ENCODE measurements at places on chromosomes 1 and 21.

- no peak for DNase-seq
These were observed 31.4 kb upstream of the PKP1 start for GRCh38 chr1:201251851-201252430.

GRCh38 chr1:245434280-245434679 is 279.5 kb downstream of the KIF26B start:
- DNase-seq = no peak

DNA sequence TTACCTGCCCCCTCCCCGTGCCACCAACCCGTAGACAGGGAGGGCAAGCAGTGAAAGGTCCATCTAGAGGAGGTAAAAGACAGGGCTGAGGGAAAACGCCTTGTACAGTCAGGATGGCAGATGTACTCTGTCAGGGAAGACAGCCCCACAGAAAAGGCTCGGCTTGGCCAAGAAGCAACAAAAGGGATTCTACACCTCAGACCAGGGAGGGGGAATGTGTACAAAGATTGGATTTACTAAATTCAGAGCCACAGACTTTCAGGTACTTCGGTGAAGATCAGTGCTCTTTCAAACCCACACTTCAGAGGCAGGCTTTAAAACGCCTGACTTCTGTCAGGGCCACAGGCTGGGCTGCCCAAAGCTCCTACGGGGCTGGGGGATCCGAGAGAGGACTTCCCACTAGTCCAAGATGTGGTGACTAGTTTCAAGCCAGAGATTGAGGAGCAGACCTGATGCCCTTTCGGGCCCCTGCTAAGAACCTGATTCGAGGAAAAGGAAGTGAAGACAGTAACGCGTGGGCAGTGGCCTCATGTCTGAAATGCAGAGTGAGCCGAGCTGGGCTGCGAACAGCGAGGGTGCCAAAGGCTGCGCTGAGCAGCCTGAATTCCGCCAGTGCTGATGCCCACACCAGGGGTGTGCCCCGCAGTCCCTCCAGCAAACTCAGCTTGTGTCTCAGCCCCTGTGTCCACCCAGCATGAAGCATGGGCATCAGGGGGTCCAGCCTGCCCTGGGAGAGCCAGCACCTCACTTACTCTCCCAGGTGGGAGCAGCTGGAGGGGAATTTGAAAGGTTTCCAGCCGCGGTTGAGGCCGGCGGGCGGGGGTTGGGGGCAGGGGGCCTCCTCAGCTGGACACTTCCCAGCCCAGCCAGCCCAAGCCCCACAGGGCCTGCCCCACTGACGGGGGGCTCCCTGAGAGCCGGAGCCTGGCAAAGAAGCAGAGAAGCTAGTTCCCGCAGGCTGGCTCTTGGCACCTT is 36.2 kb downstream of the KIAA1614 start:
- no peak for DNase-seq

GRCh38 chr1:208108213-208108608 is 136.0 kb downstream of the PLXNA2 start:
- no peak for DNase-seq

DNA sequence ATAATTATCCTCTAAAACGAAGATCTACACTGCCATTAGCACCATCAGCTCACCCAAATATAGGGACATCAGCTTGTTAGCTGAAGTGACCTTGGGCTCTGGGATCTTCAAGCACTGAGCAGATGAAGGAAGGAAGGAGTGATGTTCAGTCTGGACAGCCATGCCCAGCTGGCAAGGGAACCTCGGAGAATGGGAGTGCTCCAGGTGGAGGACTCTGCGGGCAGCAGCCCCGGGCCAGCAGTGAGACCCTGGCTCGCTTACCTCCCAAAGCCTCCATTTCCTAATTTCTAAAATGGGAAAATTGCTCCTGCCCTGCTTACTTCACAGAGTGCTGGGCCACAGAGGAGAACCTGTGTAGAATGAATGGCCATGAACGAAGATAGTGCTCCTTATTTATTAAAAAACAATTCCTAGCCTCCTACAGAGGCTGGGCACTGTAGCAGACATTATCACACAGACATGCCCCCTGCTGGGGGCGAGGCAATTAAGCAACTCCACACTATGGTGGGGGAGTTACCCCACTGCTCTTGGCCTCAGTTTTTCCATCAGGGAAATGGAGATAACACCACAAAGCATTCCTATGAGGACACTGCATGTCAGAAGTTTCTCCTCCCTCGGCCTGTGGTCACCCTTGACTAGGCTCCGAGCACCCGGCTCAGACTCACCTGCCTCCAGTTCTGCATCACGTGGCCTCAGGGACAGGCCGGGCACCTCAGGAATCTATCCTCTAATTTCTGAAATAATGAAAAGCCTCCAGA is 117.6 kb downstream of the KCNN3 start:
- no peak for DNase-seq

DNA sequence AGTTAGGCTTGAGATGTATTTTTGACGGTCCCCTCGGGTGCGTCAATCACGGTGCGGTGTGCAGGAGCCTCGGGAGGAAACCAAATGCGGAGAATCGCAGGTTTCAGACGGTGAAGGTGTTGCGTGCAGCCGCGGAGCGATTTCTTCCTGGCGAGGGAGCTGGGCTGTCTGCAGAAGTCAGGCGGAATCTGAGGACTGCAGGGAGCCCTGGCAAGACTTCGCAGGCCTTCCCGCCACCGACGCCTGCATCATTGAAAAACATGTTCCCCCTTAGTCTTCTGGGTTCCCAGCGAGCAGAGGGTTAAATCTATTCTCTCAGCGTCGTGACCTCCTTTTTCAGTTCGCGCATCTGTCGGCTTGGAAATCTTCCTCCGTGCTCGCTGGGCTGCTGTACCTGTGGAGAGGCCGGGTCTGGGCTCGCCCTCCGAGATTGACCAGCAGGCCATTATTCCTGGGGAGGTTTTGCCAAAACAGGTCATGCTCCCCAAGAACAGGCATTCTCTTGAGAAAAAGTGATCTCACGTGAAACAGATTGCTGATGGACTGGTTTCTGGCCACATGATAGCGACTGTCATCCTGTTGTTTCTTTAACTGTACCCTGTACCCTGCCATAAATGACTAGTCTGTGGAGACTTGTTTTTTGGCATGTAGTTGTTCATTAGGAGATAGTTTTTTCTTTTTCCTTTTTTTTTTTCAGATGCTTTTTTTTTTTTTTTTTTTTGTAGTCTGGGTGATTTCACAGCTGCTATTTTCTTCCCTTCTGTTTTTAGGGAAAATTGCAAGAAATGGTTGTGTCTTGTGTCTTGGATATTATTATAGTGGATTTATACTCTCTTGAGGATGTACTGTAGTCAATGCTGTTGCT is 894 bp downstream of the EPB41 start:
- no peak for DNase-seq

DNA sequence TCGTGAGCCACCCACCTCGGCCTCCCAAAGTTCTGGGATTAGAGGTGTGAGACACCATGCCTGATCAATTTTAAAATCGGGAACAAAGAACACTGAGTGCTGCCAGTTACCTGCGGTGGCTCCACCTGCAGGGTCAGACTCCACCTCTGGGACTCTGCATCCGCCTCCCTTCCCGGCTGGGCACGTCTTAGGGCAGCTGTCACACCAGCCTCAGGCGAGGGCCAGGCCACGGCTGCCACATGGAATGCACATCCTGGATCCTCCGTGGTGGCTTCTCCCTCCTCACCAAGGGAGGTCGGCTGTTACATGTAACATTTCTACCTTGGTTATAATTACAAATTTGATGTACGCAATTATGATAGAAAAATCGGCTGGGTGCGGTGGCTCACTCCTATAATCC is 5.9 kb upstream of the MXRA8 start:
- DNase-seq = no peak

GRCh38 chr1:199545780-199546179 is 481.7 kb upstream of the NR5A2 start:
- DNase-seq = no peak

DNA sequence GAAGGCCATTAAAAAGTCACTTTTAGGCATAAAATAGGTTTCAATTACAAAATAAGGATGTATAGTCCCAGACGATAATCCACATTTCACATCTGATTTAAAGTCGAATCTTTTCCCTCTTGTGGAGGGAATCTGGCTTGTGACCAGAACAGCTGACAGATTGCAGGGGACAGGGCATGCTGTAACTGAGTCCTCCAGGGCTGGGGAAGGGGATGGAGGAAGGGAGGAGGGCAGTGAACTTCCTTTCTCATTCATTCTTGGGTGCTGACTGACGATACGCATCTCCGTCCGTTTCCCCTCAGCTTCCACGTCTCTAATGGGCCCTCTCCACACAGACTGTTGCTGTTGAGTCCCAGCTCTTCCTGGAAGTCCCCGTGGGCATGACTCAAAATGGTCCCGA is 108.1 kb upstream of the CSF3R start:
- no peak for DNase-seq

GRCh38 chr21:16945580-16945979 is 567.3 kb upstream of the CXADR start:
- no peak for DNase-seq

- no peak for DNase-seq
These were observed 259.6 kb upstream of the PLD5 start for GRCh38 chr1:242784084-242784483.

DNA sequence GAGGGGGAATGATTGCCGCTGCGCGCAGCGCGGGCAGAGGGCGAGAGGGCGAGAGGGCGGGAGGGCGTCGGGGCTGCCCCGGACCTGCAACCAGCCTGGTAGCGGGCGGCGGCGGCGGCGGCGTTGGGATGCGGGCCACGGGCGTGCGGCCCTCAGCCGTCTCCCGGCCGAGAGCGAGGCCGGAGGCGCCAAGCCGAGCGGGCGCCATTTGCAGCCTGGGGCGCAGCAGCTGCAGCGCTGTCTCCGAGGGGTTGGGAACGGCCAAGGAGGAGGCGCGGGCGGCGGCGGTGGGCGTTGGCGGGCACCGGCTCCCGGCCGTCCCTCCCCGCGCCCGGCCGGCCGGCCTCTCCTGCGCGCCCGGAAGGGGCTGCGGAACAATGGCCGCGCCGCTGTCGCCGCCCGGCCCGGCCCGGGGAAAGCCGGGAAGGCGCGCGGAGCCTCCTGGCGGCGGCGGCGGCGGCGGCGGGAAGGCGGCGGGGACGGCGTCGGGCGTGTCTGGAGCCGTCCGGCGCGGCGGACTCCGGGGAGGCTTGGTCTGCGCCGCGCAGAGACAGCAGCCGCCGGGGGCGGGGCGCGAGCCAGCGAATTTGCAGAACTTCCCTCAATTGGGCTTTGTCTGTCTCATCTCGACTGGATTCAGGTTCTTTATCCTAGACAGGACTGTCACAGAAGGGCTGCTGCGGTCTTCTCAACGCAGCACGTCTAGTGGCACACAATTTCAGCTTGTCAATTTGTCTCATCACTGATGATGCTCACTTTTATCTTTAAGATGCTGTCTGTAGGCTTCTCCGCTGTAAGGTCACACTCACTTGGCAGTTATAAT is 35.7 kb downstream of the ZBTB8B start:
- DNase-seq = peak; percentile 32

GRCh38 chr21:36425286-36425685 is 40.1 kb downstream of the CHAF1B start:
- no peak for DNase-seq

DNA sequence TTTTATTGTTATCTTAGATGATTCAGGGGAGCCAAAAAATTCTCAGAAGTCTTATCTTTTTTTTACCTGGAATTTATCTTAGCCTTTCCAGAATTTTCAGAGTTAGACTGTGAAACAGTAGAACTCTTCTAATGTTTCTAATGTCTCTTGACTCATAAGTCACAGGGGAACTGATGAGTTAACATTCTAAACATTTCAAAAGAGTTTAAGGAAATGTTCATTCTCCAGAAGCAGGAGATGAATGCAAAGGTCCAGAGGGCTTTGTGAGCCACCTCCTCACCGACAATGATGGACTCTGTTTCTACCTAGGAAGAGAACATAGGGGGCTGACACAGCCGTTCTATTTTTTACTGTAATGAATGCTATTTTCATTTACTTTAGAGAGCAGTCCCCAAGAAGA is 157.5 kb downstream of the BRINP2 start:
- no peak for DNase-seq

DNA sequence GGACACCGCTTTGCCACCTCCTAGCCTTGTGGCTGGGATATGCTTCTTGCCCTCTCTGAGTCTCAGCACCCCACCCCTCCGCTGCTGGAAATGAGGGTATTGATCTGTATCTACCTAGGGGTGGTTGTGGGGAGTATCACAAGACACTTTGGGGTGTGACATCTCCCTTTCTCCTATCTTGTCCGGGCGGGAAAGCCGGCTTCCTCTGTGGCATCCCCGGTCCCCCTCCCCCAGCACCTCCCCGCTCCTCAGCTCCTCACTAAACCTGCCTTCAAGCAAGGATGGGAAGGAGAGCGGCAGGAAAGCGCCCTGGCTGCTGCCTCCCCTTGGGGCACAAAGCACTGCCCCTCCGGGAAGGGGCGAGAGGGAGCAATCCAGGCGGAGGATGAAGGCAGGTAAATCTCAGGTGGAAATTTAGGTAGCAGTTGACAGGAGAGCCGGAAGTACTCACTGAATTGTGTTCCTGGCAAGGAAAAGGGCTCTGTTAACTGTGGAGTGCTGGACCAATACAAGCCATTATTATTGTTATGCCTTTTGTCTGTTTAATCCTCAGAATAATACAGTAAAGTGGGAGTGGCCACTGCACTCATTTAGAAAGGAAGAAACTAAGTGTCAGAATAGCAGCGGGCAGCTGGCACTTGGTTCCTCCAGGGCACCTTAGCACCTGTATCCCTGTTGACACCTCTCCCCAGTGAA is 49.0 kb upstream of the LRP8 start:
- no peak for DNase-seq

GRCh38 chr1:84721152-84721551 is 30.9 kb upstream of the SSX2IP start:
- DNase-seq = no peak

- no peak for DNase-seq
These were observed 467 bp upstream of the CC2D1B start for GRCh38 chr1:52366517-52366827.

- peak; percentile 62 for DNase-seq
These were observed 432 bp downstream of the AKT3 start for GRCh38 chr1:243849421-243850201.

GRCh38 chr1:70504821-70505193 is 93.7 kb downstream of the CTH start:
- no peak for DNase-seq

GRCh38 chr1:25026730-25027450 is 96.8 kb upstream of the RUNX3 start:
- DNase-seq = no peak

- DNase-seq = no peak
These were observed 105.8 kb downstream of the SMYD2 start for GRCh38 chr1:214386747-214387146.

DNA sequence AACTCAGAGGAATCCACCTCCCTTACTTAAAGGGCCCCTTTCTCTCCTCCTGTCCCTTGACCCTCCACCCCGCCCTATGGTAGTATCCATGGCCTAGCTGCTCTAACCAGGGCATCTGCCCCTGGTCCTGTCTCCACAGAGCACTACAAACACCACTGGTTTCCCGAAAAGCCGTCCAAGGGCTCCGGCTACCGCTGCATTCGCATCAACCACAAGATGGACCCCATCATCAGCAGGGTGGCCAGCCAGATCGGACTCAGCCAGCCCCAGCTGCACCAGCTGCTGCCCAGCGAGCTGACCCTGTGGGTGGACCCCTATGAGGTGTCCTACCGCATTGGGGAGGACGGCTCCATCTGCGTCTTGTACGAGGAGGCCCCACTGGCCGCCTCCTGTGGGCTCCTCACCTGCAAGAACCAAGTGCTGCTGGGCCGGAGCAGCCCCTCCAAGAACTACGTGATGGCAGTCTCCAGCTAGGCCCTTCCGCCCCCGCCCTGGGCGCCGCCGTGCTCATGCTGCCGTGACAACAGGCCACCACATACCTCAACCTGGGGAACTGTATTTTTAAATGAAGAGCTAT is 1.7 kb downstream of the BTG2 start:
- no peak for DNase-seq

GRCh38 chr1:234168061-234168724 is 205.1 kb upstream of the COA6 start:
- DNase-seq = no peak

- DNase-seq = no peak
These were observed 330.2 kb downstream of the USP25 start for GRCh38 chr21:16059981-16060380.

GRCh38 chr1:110241516-110241915 is 31.4 kb downstream of the KCNC4 start:
- DNase-seq = no peak

All from anterior cingulate cortex (tissue), 58 donors.